ENCODE measurements at places on chromosomes 5 and 9.

- DNase-seq: no peak
These were observed 50.8 kb downstream of the SERINC5 start for GRCh38 chr5:80204808-80205614.

DNA sequence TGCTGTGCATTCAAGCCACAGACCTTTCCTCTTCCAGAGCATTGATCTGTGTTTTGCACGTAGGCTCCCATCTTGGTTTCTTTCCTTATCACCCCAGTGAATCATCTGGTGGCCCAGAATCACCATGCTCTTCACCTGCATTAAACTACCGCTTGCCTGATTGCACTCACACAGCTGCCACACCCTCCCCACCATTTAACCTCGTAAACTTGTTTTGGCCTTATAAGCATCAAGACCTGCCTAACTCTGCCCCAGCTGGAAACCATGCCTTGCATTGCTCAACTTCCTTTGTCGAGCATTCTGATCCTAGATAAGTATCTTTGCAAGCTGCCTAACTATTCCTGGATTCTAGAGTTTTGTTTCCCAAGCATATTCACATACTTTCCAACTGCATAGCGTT is 369.6 kb upstream of the SEMA6A start:
- DNase-seq: no peak

- no peak for DNase-seq
These were observed 5.0 kb downstream of the DIRAS2 start for GRCh38 chr9:90637626-90638025.

DNA sequence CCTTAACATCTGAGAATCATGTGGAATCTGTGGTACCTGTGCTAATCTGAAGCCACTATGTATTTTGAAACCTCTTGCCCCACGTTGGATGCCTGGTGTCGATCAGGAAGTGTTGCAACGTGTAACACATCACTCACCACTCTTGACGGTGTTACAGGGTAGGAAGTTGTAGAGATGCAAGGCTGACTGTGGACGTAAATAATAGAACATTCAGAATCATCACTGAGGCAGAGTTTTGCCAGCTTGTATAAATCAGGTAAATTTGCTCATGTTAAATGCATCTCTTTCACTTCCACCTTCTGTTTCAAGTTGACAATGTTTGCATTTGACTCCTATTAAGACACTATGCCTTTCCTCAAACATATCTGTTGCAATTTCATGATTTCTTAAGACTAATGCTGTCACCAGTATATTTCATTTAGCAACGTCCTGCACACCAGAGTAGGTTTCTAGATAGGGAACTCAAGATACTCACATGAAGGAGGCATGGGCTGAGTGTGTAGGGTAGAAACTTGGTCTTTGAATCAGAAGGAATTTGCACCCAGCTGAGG is 38.1 kb downstream of the BASP1 start:
- DNase-seq: no peak

DNA sequence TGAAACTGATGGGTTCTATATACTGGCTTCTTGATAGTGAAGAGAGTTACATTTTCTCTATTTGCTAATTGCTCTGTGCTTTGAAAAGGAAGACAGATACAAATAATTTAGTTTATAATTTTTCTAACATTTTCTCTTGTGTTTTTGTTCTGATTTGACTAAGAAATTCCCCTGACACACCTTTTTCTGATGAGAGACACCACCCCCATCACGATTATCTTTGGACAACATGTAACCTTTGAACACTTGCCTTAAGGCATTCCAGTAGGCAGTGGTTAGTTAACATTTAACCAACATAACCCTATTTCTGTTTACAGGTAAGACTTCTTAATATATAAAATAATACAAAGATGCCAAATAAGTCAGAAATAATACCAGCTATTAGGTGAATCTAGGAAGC is 4.1 kb upstream of the PTBP3 start:
- DNase-seq: no peak

- DNase-seq: no peak
These were observed 169.4 kb downstream of the TRPM3 start for GRCh38 chr9:70951749-70952727.

DNA sequence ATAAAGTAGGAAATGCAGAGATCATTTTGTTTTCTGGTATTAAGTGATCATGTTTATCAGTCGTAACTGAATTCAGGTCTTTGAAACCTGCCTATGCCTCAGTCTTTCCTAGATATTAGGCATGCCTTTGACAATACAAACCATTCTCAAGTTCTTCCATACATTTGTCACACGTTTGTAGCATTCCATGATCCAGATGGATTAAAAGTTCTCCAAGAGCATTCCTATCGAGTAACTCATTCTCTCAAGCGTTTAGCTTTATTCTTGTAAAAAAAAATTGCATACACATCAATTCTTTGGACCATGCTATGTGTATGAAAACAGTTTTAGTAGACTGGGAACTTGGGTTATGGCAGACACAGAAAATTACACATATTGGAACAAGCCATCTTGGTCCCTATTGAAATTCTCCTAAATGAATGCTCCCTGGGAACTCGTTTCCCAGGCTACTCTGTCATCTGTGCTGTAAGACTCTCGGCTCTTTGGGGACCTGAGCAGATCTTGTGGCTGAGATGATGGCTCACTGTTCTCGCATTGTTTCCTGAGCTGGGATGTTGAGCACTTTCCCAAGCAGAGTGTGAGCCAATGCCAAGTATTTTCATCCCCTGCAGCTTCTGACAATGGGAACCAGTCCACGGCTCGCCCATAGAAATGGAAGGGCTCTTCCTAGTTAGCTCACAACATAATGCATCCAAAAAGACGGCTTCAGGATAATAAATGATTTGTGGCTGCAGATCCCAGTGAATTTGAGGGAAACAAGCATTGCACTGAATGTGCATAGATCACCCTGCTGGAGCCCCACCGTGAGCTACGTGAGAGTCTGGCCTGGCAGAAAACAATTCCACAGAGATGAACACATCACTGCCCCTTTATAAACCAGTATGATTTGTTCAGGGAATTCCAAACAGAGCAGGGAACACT is 230.2 kb downstream of the IRX1 start:
- DNase-seq: no peak

GRCh38 chr9:89468281-89468960 is 29.5 kb downstream of the SEMA4D start:
- no peak for DNase-seq

DNA sequence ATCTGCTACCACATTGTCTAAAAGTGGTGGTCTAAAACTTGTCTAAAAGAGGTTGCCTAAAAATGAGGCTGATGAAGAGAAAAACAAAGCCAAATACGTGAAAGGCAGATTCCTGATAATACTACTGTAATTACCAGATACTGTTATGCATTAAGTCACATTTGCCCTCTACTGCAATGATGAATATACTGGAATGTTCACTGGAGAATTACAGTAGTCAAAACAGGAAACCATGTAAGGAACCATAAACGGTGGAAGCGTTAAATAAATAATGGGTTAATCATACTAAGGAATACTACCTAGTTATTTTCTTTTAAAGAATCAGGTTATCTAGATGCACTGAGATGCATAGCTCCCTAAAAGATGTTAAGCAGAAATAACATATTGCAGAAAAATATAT is 201.3 kb downstream of the MCTP1 start:
- no peak for DNase-seq

GRCh38 chr5:112546946-112547592 is 128.0 kb upstream of the EPB41L4A start:
- no peak for DNase-seq

All from activated B cell treated with CpG ODN at 0.5 μM for 24 hours (primary cell).